ENCODE measurements at places on chromosomes 3 and 15.

DNA sequence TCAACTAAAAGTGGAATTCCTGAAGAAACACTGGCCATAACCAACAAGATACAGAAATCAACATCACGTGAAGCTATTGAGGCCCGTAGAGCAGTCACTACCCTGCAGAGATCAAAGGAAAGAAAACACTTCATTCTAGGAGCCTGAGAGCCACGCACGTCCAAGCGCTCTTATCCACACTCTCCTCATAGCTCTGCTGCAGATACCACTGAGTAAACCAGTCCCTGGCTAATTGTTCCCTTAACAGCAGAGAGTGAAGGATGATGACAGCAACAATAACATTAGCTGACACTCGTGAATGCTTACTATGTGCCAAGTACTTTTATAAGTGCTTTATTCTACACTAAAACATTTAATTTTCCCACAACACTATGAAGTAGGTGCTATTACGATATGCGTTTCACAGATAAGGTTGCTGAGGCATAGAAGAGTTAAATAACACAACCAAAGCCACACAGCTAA is 271.0 kb upstream of the GADL1 start:
- DNase-seq: no peak

- DNase-seq: no peak
Measured at GRCh38 chr15:74610302-74610951, 5.2 kb upstream of the CLK3 start.

GRCh38 chr3:62817678-62818077 is 57.5 kb downstream of the CADPS start:
- DNase-seq: no peak

- no peak for DNase-seq
Measured at GRCh38 chr3:171133337-171133736, 106.8 kb upstream of the SLC2A2 start.

DNA sequence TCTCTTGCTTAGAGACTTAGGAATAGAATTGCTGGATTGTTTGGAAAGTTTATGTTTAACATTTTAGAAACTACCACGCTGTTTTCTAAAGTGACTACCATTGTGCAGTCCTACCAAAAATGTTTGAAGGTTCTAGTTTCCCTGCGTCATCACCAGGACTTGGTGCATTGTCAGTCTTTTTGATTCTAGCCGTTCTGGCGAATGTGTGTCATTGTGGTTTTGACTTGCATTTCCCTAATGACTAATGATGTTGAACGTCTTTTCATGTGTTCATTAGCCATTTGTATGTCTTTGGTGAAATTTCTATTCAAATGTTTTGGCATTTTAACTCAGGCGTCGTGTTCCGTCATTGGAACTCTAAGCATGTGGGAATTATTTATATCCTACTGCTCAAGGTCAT is 58.0 kb downstream of the CHD2 start:
- DNase-seq: no peak
